Heart left ventricle (tissue), 16 donors: ENCODE measurements at places on chromosomes 1 and 21. TPM values are rescaled to one million over a fixed set of nuclear protein-coding genes. Genes with fewer than 3 reads are reported as not detected.

GRCh38 chr1:111826278-111826677 lies 70.6 kb downstream of the DDX20 start:
- H3K27me3 ChIP-seq = no peaks in the 10 kb centered on the region
- H3K36me3 ChIP-seq = no peaks in the 10 kb centered on the region
- H3K4me3 ChIP-seq = no peak overlapping the region
- no peak overlapping the region for H3K27ac ChIP-seq
- DNase-seq = no peak

DNA sequence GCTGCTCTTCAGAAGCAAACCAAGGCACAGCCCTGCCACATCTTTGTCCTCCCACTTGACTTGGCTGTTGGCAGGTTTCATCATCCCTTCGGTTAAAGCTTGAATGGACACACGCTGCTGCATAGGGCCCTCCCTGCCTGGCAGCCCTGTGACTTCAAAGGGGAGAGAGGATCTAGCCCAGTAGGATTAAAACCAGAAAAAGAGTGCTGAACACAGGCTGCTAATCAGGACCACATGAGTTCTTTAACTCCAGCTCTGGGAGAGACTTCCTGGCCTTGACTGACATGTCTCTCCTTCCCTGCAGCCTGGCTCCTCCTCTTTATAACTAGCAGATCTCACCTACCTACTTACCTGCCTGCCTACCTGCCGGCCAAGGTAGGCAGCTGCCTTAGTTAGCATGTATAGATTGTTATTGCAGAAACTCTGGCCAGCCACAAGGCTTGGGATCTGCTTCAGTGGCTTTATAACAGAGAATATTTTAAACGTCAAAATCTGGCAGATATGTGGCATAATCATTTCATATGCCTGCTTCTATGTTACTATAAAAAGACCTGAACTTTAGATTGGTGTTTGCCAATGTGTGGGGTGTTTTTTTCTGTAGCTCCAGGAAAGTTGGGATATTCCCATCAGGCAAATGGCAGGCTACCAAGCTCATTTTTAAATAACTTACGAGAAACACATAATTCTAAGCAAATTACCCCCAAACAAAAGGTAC lies 49.4 kb downstream of the ERG start:
- H3K27ac ChIP-seq = no peak overlapping the region
- H3K27me3 ChIP-seq = no peaks in the 10 kb centered on the region
- H3K4me3 ChIP-seq = no peak overlapping the region

DNA sequence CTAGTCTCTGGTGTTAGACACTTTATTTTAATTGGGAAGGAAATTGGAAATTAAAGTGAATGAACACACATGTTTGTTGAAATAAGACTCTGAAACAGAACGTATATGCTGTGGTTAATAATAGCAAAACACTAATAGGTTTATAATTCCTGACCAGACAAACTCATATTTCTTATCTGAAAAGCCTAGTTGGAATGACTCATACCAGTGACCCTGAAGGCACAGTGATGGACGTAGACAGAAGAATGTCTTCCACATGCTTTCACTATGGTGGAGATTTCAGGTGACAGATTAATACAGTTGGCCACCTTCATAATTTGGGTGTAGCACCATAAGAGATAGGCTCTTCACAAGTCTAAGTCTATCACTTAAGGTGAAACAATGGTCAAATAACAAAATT lies 83.0 kb upstream of the COL11A1 start:
- H3K4me3 ChIP-seq = no peak overlapping the region
- no peaks in the 10 kb centered on the region for H3K4me1 ChIP-seq
- H3K36me3 ChIP-seq = no peaks in the 10 kb centered on the region
- no peaks in the 10 kb centered on the region for H3K27me3 ChIP-seq
- H3K27ac ChIP-seq = no peak overlapping the region

GRCh38 chr1:226908913-226909312 lies 31.2 kb upstream of the COQ8A start:
- no peaks in the 10 kb centered on the region for H3K4me1 ChIP-seq
- H3K27me3 ChIP-seq = no peaks in the 10 kb centered on the region
- no peaks in the 10 kb centered on the region for H3K36me3 ChIP-seq
- no peak overlapping the region for H3K27ac ChIP-seq
- H3K4me3 ChIP-seq = no peak overlapping the region

The GCSAML gene
- 0.06 TPM for total RNA-seq

GRCh38 chr1:19400192-19400611 lies 85.1 kb downstream of the CAPZB start:
- H3K27ac ChIP-seq = peak overlapping the region; percentile 73
- peaks cover 52% of the 10 kb centered on the region for H3K4me1 ChIP-seq
- no peak overlapping the region for H3K4me3 ChIP-seq
- H3K27me3 ChIP-seq = no peaks in the 10 kb centered on the region
- peaks cover 53% of the 10 kb centered on the region for H3K36me3 ChIP-seq

- peaks cover 12% of the 10 kb centered on the region for H3K4me1 ChIP-seq
- no peak for DNase-seq
- H3K36me3 ChIP-seq = no peaks in the 10 kb centered on the region
- H3K27ac ChIP-seq = no peak overlapping the region
These were observed 2.6 kb upstream of the KCNQ4 start for GRCh38 chr1:40780678-40781607.

The PPFIA4 gene
- total RNA-seq = 39.5 TPM

GRCh38 chr1:25550683-25551310 lies 7.4 kb downstream of the LDLRAP1 start:
- no peak overlapping the region for H3K4me3 ChIP-seq
- no peak overlapping the region for H3K27ac ChIP-seq
- H3K4me1 ChIP-seq = peaks cover 37% of the 10 kb centered on the region
- H3K36me3 ChIP-seq = no peaks in the 10 kb centered on the region
- H3K27me3 ChIP-seq = no peaks in the 10 kb centered on the region
- peak; percentile 71 for DNase-seq

The CD1B gene
- not detected for total RNA-seq

DNA sequence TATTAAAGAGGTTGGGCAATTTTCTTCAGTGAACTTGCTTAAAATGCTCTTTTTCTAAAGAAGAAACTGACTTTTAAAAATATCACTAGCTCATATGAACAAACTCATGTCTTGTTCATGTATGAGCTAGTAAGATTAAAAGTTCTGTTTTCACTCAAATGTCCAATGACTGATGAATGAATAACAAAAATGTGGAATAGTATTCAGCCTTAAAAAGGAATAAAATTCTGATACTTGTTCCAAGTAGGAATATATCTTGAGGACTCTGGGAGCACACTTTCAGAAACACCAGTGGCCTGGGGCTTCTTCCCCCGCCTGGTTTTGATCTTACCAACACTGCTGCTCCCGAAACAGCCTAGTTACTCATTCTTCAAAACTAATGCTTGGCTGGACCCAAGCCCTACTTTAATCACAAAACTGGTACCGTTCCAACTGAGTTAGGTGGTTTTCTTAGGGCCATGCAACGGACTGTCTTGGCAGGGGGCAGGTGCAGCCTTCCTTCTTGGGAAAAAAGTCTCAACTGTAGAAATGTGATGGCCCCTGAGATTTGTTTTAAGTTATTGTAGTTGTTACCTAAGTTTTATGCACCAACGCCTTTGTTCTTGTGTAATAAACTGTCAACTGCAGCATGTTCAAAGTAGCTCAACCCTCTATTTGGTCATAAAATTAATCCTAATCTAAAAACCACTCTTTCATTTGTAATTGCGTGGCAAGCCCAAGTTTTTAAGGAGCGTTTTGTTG lies 116.0 kb downstream of the ETS2 start:
- no peak for DNase-seq
- peak overlapping the region; percentile 70 for H3K27ac ChIP-seq
- peaks cover 21% of the 10 kb centered on the region for H3K4me1 ChIP-seq
- H3K36me3 ChIP-seq = no peaks in the 10 kb centered on the region

DNA sequence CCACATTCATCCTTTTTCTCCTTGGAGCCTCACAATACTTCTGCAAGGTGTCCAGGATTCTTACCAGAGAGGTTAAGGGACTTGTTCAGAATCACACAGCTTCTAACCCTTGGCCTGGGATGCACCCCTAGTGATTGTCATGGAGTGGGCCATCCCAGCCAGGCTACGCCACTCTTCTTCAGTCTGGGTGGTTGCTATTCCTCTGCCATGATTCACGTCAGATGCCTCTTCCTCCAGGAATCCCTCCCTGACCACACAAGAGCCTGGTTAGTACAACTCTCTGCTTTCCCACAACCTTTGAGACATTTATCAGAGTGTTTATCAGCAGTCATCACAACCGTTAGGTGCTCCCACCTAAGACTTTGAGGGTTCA lies 121.8 kb downstream of the EPHB2 start:
- H3K27me3 ChIP-seq = no peaks in the 10 kb centered on the region
- H3K27ac ChIP-seq = no peak overlapping the region
- H3K4me1 ChIP-seq = peaks cover 6% of the 10 kb centered on the region

DNA sequence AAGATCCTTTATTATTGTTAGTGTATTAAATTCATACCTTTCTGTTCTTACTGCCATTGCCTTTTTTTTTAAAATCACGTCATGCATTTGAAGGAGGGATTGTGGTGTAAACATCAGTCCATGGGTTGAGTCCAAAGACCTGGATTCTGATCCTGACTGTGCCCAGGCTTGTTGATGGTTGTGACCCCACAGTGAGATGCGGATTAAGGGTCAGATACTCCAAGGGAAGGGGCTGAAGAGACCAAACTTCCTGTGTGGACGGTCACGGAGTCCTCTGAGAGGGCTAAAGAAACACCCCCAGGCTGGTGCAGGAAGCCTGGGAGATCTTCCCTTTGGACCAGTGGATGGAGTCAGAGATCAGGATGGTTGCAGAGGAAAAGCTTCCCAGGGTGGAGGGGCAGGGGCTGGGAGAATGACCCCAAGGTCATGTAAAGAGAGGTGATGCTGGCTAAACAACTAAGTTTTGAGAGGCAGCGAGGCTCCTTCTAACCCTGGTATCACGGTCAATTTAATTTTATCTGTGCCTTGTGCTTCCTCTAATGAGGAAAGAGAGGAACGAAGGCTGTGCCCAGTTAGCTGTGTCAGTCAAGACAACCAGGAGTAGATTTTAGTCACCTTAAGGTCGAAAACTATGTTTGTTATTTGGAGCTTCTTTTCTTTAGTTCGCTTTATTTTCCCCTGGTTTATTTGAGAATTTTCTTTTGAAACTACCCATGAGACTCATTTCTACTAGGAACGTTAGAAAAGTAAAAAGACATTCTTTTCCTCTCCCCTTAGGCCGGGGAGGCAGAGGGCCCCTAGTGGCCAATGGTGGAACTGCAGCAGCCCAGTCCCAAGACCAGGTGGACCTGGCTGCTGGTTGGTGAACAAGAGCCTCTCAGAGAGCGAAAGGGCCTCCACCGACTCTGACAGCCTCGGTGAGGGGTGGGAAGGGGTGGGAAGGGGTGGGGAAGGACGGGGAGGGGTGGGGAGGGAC lies 8.7 kb upstream of the GPR161 start:
- peaks cover 4% of the 10 kb centered on the region for H3K4me1 ChIP-seq
- H3K4me3 ChIP-seq = no peak overlapping the region
- peak; percentile 83 for DNase-seq
- H3K36me3 ChIP-seq = no peaks in the 10 kb centered on the region
- no peaks in the 10 kb centered on the region for H3K27me3 ChIP-seq
- H3K27ac ChIP-seq = no peak overlapping the region

GRCh38 chr1:15033264-15033663 lies 120.3 kb upstream of the TMEM51 start:
- no peak overlapping the region for H3K4me3 ChIP-seq
- no peaks in the 10 kb centered on the region for H3K27me3 ChIP-seq
- no peak overlapping the region for H3K27ac ChIP-seq
- H3K4me1 ChIP-seq = no peaks in the 10 kb centered on the region
- H3K36me3 ChIP-seq = no peaks in the 10 kb centered on the region
- DNase-seq = no peak

The EXO1 gene
- total RNA-seq = not detected

The MCL1 gene
- 101 TPM for total RNA-seq

The XCL2 gene
- total RNA-seq = not detected

DNA sequence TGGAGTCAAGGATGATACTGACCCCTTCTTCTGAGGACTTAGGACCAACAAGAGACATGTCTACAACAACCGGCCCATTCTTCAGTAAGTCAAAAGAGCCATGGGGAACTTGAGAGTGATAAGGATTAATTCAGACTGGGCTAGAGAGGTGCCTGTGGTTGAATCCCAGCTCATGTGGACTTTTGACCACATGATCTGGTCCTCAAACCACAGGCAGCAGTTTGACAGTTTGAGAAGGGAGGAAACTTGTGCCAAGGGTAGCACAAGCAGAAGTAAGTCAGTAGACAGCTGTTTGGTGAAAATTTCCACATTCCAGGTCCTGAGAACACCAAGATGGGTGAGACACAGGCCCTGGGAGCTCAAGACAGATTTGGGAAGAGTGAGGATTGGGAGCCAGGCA lies 19.8 kb downstream of the SH3BP5L start:
- no peak for DNase-seq
- no peak overlapping the region for H3K27ac ChIP-seq
- no peaks in the 10 kb centered on the region for H3K36me3 ChIP-seq
- H3K4me3 ChIP-seq = no peak overlapping the region
- H3K27me3 ChIP-seq = peaks cover 12% of the 10 kb centered on the region

The FAM72A gene
- 0.58 TPM for total RNA-seq

- H3K4me3 ChIP-seq = no peak overlapping the region
- no peaks in the 10 kb centered on the region for H3K36me3 ChIP-seq
- no peaks in the 10 kb centered on the region for H3K4me1 ChIP-seq
- H3K27me3 ChIP-seq = no peaks in the 10 kb centered on the region
- no peak overlapping the region for H3K27ac ChIP-seq
These were observed 172.8 kb upstream of the CXADR start for GRCh38 chr21:17340081-17340480.

DNA sequence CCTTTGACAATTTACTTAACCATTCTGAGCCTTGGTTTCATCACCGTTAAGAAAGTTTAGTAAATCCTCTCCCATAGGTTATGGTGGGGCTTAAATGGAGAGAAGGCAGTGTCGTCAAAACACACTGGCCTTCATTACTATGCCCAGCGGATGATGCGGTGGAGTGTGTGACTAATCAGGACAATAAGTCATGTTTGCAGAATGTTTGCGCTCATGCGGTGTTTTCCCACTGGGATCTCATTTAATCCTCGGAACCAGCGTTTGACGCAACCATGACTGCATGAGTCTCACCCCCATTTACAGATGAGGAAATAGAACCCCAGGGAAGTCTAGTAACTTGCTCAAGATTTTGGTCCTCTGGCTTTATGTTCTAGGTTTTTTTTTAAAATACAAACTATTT lies 17.5 kb downstream of the SLC26A9 start:
- DNase-seq = no peak
- peaks cover 5% of the 10 kb centered on the region for H3K4me1 ChIP-seq
- H3K36me3 ChIP-seq = no peaks in the 10 kb centered on the region
- H3K27ac ChIP-seq = no peak overlapping the region
- H3K4me3 ChIP-seq = no peak overlapping the region

The KCNK1 gene
- total RNA-seq = 27.1 TPM

- peaks cover 31% of the 10 kb centered on the region for H3K4me1 ChIP-seq
- DNase-seq = no peak
- no peaks in the 10 kb centered on the region for H3K36me3 ChIP-seq
- H3K27me3 ChIP-seq = no peaks in the 10 kb centered on the region
These were observed 76.6 kb upstream of the HOOK1 start for GRCh38 chr1:59738152-59738551.

- DNase-seq = no peak
- H3K4me3 ChIP-seq = no peak overlapping the region
- no peaks in the 10 kb centered on the region for H3K4me1 ChIP-seq
These were observed 78.3 kb downstream of the UCHL5 start for GRCh38 chr1:192980856-192981255.

The NGF gene
- total RNA-seq = 6.2 TPM

The CD5L gene
- total RNA-seq = 0.77 TPM

The OR10J1 gene
- not detected for total RNA-seq

GRCh38 chr1:11341901-11342552 lies 69.0 kb downstream of the UBIAD1 start:
- no peaks in the 10 kb centered on the region for H3K36me3 ChIP-seq
- H3K4me1 ChIP-seq = no peaks in the 10 kb centered on the region
- no peak for DNase-seq
- H3K4me3 ChIP-seq = no peak overlapping the region
- no peak overlapping the region for H3K27ac ChIP-seq
- H3K27me3 ChIP-seq = peaks cover 63% of the 10 kb centered on the region
